ENCODE measurements at places on chromosomes 16 and 17.
A peak's percentile ranks its signal among the peaks of the same experiment; 100 is the strongest.

DNA sequence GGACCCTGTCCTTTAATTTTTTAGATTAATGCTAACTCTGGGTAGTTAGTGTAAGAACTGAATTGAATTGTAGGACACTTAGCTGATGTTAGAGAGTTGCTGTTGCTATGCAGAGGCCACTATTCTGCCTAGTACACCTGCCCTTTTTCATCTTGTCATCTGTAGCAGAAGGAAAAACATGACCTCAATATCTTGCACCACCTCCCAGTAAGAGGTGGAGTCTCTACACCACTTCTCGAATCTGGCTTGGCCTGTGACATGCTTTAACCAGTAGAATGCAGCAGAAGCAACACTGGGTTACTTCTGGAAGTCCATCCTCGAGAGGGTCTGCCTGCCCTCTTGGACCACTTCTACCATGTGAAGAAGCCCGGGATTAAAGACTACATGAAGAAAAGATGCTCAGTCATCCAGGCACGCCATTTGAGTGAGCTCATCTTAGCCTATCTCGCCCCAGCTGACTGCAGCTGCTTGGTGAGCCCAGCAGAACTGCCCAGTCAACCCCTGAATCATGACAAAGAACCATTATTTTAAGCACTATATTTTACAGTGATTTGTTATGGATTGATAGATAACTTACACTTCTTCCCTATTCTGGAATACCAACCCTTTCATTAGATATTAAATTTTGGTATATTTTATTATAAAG, 153.5 kb downstream of the MYO1D start:
- DNase-seq: no peak

- peak; percentile 98 for DNase-seq
Observed at GRCh38 chr17:72421128-72422092, 300.6 kb downstream of the SOX9 start.

DNA sequence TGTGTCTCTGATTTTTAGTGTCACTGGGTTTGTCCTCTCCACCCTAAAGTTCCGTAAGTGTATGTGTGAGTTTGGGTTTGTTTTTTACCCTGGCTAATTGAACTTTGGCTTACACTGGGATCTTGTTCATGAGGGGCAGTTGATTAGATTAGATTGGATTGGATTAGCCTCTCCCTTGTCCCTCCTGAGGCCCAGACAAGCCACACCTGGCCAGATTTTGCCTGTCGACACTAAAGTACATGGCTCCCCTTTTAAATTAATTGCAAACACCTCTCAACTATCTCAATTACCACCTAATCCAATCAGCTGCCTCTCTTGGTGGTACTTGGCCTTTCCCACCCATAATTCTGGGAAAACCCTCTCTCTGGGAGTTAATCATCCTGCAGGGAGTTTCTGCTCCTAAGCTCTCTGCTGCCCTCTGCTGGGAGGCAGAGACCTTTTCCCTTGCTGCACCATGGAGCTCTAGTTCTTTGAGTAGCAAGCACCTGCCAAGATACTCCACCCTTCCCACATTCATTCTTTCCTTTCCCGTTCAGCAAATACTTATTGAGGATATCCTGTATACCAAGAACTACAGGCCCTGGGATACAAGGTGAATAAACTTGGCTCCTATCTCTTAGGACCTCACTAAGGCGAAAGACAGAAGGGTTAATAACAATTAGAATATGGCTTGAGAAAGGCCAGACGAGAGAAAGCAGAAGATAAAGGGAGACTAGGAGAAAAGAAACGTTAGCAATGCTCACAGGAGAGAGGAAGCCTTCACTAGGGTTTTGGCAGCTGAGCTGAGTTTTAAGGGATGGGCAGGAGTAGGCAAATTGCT, 60.0 kb upstream of the MPHOSPH6 start:
- DNase-seq: peak; percentile 72

- peak; percentile 52 for DNase-seq
Observed at GRCh38 chr16:83704656-83705055, 103.1 kb upstream of the HSBP1 start.

DNA sequence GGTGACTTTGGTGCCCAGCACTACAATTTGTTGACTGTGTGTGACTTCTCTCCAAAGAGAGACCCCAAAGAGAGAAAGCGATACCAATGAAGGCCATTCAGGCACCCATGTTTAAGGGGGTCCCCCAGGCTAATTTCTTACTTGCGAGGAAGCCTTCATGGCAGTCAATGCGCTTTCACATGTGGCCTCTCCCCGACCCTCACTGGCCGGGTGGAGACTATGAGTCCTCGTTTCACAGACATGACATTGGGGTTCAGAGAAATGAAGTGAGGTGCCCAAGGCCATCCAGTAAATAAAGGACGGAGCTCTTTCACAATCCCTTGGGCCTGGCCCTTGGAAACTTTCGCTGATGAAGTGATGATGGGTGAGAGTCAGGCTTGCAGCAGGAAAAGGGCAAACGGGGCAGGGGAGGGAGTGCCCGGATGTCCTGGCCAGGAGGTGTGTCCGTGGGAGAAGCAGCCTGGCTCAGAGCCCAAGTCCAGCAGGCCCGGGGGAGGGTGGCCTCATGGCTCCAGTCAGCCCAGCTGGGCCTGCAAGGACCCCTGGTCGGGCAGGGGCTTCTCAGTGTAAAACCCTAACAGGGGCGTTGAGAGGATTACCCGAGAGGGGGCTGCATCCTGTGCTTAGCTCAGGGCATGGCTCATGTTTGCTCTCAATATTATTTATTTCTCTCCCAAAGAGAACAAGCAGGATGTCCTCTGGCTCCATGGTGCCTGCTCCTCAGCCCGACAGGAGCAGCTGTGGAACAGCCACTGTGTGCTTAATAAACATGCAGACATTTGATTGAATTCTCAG, 14.7 kb downstream of the TBX2 start:
- DNase-seq: no peak

DNA sequence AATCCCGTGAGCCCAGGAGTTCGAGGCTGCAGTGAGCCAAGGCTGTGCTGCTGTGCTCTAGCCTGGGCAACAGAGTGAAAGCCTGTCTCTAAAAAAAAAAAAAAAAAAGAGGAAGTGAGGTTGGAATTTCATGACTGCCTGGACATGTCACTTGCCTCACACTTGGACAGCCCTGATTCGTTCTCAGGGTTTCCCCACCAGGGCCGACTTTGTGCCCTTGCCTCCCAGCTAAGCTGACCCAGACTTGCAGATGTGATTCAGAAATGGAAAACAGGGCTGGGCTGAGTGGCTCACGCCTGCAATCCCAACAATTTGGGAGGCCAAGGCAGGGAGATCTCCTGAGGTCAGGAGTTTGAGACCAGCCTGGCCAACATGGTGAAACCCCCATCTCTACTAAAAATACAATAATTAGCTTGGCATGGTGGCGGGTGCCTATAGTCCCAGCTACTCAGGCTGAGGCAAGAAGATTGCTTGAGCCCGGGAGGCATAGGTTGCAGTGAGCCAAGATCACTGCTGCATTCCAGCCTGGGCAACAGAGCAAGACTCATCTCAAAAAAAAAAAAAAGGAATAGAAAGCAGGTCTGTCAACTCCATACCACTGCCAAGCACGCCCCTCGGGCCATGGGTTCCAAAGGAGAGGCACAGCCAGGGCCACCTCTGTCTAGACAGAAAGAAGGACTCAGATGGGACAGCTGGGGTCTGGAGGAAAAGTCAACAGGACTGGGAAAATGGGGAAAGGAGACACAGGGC, 46.9 kb downstream of the SOCS1 start:
- peak; percentile 38 for DNase-seq

GRCh38 chr16:10308305-10309193, 77.3 kb upstream of the ATF7IP2 start:
- no peak for DNase-seq

GRCh38 chr16:25018972-25019617, 3.9 kb upstream of the ARHGAP17 start:
- no peak for DNase-seq

Data from EH (cell line).